ENCODE measurements at places on chromosomes 5 and 9.

- no peak for DNase-seq
Measured at GRCh38 chr9:37011530-37011929, 22.5 kb downstream of the PAX5 start.

DNA sequence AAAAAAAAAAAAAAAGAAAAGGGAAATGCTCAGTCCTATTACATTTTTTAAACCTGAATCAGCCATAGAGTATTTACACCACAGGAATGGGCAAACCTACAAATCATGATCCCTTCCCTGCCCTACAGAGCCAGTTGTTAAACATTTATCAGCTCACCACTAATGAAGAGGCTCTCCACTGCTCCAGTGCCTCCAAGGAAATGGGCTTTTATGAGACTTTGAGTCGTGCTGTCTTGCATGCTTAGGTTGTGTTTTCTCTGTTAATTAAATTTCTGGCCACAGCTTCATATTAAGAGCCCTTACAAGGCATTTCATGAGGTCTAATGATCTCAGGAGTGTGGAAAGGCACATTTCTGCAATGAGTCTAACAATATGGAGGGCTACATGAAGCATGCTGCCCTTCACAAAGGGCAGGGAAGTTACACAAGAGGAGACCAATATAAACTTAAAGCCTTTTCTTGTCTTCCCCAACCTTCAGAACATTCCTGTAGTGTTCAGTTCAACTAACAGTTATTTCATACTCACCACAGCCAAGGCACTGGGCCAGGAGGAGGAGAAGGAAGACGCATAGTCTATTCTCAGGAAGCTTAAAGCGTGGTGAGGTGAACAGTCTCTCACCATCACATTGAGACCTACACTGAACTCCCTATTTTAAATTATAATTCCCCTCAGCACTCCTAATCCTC lies 140.1 kb upstream of the ABCA1 start:
- DNase-seq = no peak

- DNase-seq = no peak
Measured at GRCh38 chr5:112917453-112917995, 4.5 kb downstream of the REEP5 start.

GRCh38 chr5:73129143-73129542 lies 8.8 kb downstream of the TMEM171 start:
- no peak for DNase-seq

- DNase-seq = no peak
Measured at GRCh38 chr9:135050072-135050990, 37.1 kb upstream of the OLFM1 start.

GRCh38 chr9:120949290-120949689 lies 22.7 kb upstream of the TRAF1 start:
- no peak for DNase-seq

GRCh38 chr9:106925392-106925791 lies 62.4 kb downstream of the ZNF462 start:
- DNase-seq = no peak

DNA sequence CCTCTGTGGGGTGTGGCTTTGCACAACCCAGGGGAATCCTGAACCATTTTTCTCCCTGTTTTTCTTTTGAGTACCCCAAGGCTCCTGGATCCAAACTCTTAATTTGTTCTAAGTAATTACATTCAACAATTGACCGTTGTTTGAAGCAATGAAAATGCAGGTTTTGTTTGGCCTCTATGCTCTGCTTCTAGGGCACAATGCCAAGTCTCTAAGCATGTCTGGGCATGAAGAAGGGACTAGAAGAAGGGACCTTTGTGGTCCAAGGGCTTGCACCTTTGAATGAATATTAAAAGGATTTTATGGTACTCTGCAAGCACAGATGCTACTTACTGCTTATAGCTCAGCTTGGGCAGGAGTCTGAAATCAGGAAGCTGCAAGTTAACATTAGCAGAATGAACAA lies 6.6 kb upstream of the ENC1 start:
- DNase-seq = no peak

DNA sequence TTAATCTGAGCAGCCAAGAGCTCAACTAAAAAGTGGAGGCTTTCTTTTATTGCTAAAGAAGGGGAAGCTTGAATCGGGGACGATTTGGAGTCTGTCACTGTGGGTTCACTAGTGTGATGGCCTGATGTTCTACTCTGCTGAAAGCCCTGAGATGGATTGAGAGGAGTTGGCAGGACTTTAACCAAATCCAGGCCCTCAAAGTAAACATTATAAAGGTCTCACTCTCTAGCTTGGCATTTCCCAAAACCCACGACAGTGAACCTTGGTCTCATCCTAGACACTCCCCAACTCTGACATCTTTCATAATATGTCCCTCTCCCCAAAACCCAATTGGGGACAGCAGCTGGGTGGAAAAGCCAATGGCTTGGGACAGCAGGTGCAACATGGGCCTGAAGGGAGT lies 32.7 kb downstream of the TMOD1 start:
- no peak for DNase-seq

Data from CD4-positive, alpha-beta T cell treated with Interleukin-2 at 100 ng/mL for 4 hours (primary cell).